ENCODE measurements at places on chromosomes 12 and 14.

DNA sequence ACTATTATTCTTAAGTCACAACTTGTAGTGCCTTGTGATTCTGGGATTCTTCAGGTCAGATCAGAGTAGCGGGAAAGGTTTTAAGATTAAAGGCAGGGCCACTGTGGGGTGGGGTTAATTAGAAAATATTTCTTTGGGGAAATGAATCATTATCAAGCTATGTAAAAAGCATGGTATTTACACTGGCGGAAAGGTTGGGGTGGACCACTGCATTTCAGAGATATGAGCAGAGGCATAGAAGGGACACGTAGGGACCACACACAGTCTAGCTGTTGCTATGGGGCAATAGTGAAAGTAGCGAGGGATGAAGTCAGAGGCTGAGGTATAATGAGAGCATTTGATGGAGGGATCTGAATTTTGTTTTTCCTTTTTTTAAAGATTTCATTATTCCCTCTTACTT is 31.7 kb upstream of the KCNH3 start:
- DNase-seq, result no peak

- DNase-seq, result no peak
Measured at GRCh38 chr12:111112311-111113098, 192.1 kb upstream of the MYL2 start.

DNA sequence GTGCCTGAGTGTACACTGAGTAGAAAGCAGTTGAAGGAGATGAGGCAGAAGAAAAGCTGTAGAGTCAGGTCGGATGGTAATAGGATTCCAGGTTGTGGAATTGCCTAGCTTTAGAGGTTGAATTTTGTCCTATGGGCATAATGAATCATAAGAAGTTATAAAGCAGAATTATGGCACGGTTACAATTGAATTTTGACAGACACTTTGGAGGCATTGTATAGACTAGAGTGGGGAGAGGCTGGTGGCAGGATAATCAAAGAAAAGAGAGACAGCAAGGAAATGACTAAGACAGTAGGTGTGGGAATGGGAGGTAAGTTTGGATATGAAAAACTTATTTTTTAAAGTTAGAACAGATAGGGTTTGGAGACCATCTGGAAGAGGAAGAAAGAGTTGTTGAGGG is 102.6 kb downstream of the NTN4 start:
- no peak for DNase-seq

DNA sequence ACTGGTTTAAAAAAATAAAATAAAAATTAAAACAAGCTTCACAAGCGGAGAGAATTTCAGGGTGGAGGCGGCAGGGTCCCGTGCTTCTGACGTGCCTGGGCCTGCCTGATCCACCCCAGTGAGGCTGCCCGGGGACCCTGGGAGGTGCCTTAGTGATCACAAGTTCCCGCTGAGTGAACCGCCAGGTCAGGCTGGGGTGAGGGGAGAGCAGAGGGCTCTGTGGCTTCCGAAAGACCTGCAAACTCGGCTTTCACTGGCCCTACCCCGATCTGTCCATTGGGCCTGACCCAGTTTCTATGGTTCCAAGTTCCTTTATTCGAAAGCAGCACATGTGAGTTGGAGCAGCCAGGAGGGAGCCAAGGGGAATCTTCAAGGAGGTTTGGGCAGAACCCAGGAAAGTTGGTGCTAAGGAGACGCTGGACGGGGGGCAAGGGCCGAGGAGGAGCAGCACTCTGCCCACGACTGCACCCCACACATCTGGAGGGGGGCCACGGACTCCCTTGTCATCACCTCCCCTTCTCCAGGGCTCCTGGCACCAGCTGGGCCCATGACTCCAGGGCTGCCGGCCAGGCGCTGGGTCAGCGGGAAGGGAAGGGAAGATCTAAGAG is 12.9 kb downstream of the MMP14 start:
- no peak for DNase-seq

GRCh38 chr14:69705706-69706105 is 61.2 kb upstream of the SRSF5 start:
- DNase-seq, result no peak

GRCh38 chr12:81627336-81628189 is 131.6 kb downstream of the PPFIA2 start:
- peak; percentile 68 for DNase-seq

DNA sequence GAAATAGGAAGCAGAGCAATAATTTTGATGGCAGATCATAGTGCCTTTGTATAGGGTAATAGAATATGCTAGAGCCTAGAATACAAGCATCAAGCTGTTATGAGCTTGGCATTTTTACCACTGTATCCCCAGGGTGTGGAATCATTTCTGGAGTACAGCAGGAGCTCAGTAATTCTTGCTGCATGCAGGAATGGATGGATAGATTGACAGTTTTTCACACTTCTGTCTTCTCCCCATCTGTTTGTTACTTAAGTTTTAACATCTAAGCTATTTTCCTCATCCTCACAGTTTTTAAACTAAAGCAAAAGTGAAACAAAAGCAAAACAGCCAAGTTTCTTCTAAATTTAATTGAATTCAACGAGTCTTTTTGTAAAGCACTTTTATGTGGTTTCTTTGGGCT is 32.6 kb downstream of the ALG10 start:
- no peak for DNase-seq

- peak; percentile 14 for DNase-seq
Measured at GRCh38 chr14:85315733-85316290, 214.1 kb upstream of the FLRT2 start.

DNA sequence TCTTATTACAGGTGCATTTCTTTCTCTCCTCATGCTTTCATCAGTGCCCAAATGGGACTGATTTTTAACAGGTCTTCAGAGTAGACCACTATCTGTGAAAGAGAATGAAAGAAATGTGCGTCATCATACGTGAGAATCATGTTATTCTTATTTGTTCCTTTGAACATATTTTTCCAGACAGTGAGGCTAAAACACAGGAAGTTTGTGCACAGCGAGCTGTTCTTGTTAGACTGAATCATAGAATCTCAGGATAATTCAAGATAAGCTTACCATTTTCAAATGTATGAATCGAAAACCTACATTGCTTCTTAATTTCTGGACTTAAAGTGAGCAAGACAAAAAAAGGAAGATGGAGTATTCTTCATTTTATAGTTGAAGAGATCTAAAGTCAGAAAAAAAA is 383.1 kb downstream of the EGLN3 start:
- DNase-seq, result no peak

GRCh38 chr12:109999983-110000505 is 814 bp downstream of the ANKRD13A start:
- DNase-seq, result no peak

GRCh38 chr12:52526511-52526951 is 6.3 kb upstream of the KRT5 start:
- no peak for DNase-seq

- no peak for DNase-seq
Measured at GRCh38 chr14:22721213-22721612, 45.3 kb upstream of the OXA1L start.

- DNase-seq, result peak; percentile 57
Measured at GRCh38 chr14:96039633-96040311, 610 bp downstream of the C14orf132 start.

DNA sequence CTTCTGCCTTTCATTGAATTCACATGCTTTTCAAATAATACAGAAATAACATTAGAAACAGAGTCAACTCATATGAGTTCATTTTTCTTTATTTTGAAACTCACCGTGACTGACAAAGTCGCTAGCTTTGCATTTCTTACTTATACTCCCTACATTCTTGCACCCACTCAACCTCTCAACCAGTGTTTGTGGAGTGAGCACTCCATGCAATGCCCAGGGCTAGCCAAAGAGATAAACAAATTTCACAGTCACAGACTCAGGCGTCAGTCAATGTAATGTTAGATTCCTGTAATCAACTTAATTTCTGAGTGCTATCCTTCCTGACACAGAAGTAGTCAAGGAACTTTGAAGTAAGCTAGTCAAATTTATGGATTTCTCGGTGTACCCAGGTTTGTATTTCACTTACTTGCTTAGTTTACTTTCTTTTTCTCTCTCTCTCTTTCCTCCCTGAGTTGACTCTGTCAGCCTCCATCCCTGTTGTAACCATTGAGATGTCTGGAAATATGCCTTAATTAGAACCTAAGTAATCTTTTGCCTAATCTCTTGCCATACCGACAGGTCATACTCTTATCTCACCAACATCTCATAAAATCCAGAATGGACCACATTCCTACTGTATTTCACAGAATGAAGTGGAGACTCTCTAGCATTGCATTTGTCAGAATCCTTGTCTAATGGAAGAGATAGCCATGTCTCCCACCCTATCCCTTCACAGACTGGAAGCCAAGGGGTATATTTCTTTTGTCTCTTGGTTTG is 413.0 kb downstream of the AEBP2 start:
- DNase-seq, result no peak

GRCh38 chr14:81289516-81289915 is 68.8 kb upstream of the GTF2A1 start:
- peak; percentile 6 for DNase-seq

GRCh38 chr12:87266305-87266704 is 762.9 kb downstream of the C12orf50 start:
- no peak for DNase-seq

DNA sequence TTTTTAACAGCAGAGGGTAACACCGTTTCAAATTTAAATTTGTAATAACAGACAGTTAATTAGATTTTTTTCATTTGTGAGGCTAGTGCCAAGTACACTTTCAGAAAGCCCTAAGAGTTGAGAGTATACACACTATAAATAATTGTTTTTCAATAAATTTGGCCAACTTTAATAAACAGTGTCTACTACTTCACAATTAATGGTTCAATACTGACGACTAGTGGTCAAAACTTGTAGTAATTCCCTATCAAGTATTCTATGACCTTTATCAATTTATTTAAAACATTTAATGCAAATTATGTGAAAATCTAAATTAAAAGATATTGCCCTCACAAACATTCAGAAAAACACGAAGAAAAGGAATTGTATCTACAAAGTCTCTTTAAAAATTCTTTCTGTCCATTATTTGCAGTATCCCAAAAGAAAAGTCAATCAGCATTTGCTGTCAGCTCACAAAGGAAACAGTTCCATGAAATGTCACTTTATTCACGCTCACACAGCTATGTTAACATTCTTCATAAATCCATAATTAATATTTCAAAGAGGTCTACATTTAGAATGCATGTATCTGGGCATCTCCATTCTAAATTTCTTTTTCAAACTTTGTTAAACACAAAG is 91.2 kb downstream of the CEP128 start:
- DNase-seq, result peak; percentile 8

- peak; percentile 50 for DNase-seq
Measured at GRCh38 chr12:128661226-128661569, 162.6 kb downstream of the SLC15A4 start.

DNA sequence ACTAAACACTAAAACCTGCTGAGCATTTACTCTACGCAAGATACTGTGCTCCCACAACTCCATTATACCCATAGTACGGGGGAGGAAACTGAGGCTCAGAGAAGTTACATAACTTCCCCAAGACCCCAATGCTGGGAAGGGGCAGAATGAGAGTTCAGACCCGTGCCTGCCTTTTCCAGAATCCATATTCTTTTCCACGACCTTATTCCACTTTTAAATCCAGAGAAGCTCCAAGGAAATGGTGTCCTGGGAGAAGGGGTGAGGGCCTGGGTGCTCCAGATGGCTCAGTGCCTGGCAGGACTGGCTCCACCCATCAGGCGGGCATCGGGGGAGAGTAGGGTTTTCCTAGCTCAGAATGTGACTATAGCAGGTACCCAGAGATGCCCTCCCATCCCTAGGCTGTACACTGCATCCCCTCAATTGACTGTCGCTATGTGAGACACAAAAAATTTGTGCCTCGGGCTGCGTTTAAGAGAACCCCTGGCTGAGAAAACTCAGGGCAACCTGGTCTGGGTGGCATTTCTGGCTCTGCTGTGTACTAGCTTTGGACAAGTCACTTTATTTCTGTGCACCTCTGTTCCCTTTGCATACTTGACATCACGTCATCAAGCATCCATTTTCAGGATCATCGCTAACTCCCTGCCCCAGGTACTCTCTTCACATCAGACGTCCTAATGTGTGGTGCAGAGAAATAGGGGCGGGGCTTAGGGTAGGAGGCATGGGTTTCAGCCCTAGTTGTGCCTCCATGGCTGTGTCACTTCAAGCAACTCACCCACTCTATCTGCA is 11.6 kb upstream of the IQSEC3 start:
- DNase-seq, result no peak

DNA sequence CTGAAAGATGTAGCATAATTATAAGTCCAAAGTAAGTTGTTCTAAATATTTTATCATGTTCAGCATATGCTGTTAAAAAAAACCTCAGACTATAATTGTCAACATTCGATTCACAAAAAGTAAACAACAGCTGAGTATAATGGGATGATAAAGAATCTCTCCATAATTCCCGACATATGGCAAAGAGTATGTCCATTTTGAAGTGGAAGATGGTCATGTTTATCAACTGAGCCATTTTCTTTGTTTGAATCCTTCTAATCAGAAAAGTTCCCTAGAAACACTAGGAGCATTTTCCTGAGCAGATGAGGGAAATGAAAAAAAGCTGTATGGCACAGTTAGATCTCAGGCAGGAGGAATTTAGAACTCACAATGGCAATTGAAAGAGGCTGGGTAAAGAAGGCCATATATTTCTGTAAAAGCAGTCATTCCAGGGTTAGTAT is 192.1 kb upstream of the AMIGO2 start:
- DNase-seq, result no peak

- DNase-seq, result no peak
Measured at GRCh38 chr12:4450551-4451112, 5.0 kb upstream of the FGF6 start.

- no peak for DNase-seq
Measured at GRCh38 chr14:99772371-99773283, 20.6 kb upstream of the EML1 start.

- peak; percentile 52 for DNase-seq
Measured at GRCh38 chr12:53677016-53677799, 1.3 kb upstream of the ATP5MC2 start.

DNA sequence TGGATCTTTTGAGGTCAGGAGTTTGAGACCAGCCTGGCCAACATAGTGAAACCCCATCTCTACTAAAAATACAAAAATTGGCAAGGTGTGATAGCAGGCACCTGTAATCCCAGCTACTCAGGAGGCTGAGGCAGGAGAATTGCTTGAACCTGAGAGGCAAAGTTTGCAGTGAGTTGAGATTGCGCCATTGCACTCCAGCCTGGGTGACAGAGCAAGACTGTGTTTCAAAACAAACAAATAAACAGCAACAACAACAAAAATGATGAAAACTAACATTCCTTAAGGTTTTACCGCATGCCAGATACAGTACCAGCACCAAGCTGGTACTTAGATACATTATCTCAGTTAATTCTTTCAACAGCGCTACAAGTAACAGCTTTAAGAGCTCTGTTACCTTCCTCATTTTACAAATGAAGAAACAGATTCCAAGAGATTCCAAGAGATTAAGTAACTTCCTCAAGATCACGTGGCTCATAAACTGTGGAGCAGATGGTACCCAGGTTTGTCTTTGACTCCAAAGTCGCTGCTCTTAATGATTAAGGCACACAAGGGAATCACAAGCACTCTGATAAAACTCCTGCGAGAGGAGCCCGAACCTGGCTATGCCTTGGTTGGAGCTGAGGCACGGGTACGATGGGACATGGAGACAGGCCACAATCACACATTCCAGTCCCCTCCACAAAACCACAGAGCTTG is 17.7 kb upstream of the PLEK2 start:
- no peak for DNase-seq

- DNase-seq, result no peak
Measured at GRCh38 chr14:101402936-101403660, 158.2 kb upstream of the DIO3 start.
